ENCODE measurements at places on chromosomes 11 and 22.
A peak's percentile ranks its signal among the peaks of the same experiment; 100 is the strongest.

DNA sequence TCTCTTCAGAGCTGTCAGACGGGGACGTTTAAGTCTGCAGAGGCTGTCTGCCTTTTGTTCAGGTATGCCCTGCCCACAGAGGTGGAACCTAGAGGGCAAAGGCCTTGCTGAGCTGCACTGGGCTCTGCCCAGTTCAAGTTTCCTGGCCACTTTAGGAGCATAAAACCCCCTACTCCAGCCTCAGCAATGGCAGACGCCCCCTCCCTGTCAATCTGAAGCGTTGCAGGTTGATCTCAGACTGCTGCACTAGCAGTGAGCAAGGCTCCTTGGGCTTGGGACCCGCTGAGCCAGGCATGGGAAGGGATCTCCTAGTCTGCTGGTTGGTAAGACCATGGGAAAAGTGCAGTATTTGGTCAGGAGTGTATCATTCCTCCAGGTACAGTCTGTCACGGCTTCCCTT lies 66.6 kb upstream of the TP53I11 start:
- DNase-seq, result no peak

GRCh38 chr11:117239295-117239694 lies 6.8 kb downstream of the RNF214 start:
- DNase-seq, result no peak

DNA sequence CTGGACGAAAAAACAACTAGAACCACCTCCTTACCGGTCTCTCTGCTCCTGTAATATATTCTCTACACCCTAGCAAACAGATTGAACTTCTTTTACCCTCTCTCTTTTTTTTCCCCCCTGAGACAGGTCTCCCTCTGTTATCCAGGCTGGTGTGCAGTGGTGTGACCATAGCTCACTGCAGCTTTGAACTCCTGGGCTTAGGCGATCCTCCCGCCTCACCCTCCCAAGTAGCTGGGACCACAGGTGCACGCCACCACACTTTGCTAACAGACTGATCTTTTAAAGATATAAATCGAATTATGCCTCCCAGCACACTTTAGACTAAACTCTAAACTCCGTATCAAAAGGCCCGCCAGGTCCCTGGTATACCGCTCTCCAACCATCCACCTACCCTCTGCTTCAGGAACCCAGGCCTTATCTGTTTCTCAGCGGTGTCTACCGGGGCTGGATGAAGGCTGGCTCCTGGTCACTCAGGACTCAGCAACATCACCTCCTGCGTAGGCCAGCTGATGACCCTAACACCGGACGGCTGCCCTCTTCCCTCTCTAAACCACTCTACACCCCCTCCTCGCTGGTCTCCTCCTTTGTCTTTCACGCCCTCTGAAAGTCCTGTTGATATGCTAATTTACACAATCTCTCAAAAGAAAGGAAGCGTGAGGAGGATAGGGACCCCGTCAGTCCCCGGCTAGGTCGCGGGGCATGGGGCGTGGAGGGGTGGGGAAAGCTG lies 745 bp downstream of the C22orf39 start:
- no peak for DNase-seq

GRCh38 chr22:42070517-42071422 lies at the start of gene NAGA:
Gene NAGA, minus strand, starts transcription at chr22:42070812. Its CDS starts 515 bp downstream, at chr22:42070297.
- peak; percentile 85 for DNase-seq

GRCh38 chr11:115103921-115104320 lies 400.3 kb downstream of the CADM1 start:
- DNase-seq, result no peak

- no peak for DNase-seq
These were observed 10.0 kb upstream of the TMEM191C start for GRCh38 chr22:21457023-21457787.

GRCh38 chr11:13837286-13837685 lies 125.2 kb upstream of the SPON1 start:
- DNase-seq, result no peak

GRCh38 chr22:38837414-38837928 lies 6.4 kb downstream of the NPTXR start:
- DNase-seq, result no peak

DNA sequence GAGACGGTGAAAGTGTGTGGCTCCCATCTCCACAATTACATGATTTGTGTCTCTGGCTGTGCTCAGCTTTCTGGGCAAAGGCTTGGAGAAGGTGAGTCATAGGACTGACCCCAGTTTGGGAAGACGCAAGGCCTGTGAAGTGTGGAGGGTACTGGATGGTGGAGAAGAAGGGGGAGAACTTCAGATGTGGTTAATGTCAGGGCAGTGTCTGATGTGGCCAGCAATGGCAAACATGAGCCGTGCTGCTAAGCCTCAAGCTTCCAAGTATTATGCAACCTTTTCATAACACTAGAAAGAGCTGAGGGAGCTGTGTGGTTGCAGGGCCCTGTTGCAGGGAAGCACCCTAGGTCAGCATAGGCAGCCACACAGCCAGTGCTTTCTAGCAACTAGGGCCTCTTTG lies 110.9 kb downstream of the NTM start:
- no peak for DNase-seq

GRCh38 chr22:48277868-48278581 lies 1515.6 kb downstream of the TBC1D22A start:
- no peak for DNase-seq

DNA sequence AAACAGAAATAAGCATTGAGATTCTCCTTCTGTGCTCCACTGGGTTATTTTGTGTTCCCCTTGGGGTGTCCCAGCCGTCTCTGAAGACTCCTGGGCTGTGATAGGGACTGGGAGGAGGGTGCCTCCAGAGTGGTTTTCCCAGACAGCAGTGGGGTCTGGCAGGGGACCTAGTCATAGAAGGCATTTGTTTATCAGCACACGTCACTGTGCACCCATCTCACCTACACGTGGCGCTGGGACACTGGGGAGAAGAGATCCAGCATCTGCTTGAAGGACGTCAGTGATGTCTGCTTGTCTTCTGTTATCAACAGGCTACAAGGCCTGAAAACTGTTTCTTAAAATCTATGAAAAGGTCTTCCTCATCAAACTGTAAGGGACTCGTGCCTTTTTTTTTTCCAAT lies 34.2 kb upstream of the PICK1 start:
- no peak for DNase-seq

DNA sequence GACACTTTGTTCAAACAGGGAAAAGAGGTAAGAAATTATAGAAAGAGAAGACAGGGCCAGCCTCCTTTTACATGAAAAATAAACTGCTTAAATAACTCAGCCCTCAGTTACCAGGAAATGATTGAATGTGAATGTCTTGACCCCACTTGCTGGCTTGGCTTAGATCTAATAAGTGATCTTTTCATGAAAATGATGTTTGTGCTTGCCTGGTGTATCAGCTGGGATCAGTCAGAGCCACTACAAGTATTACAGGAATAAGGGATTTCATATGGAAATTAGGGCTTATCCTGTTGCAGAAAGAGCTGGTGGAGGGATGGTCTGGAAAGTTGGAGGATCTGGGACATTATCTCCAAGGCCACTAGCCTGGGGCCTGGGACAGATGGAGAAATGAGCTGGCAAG lies 51.8 kb downstream of the COMMD9 start:
- DNase-seq, result no peak
